ENCODE measurements at places on chromosomes 2 and 18.
A peak's percentile ranks its signal among the peaks of the same experiment; 100 is the strongest.

DNA sequence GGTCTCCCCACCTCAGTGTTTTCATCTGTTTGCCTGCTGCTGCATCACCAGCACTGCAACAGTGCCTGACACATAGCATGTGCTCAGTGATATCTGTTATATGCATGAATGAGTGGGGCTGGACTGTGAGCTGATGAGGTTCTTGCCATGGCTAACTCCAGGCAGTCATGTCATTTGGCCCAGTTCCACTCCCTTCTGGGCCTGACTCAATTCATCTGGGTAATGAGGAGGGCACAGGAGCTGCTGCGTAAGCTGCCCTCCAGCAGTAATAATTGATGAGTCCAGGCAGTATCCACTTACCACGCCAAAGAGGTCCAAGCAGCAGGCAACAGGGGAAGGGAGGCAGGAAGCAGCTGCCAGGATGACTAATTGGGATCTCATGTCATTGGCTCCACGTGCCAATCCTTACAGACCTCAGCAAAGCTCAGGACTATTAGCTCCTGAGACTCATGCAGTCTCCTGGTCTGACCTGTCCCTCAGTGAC is 34.1 kb upstream of the MAT2A start:
- peak; percentile 95 for DNase-seq

GRCh38 chr2:79099140-79099686 is 11.4 kb upstream of the REG1B start:
- no peak for DNase-seq

- DNase-seq, result no peak
Observed at GRCh38 chr2:222439692-222440091, 15.3 kb downstream of the SGPP2 start.

GRCh38 chr18:62438018-62438329 is 84.9 kb upstream of the ZCCHC2 start:
- no peak for DNase-seq

GRCh38 chr18:7616661-7617060 is 49.5 kb downstream of the PTPRM start:
- DNase-seq, result no peak

GRCh38 chr2:157438863-157439823 is 4.7 kb downstream of the CYTIP start:
- no peak for DNase-seq

GRCh38 chr2:47602996-47603395 is 179.9 kb upstream of the MSH6 start:
- DNase-seq, result no peak

DNA sequence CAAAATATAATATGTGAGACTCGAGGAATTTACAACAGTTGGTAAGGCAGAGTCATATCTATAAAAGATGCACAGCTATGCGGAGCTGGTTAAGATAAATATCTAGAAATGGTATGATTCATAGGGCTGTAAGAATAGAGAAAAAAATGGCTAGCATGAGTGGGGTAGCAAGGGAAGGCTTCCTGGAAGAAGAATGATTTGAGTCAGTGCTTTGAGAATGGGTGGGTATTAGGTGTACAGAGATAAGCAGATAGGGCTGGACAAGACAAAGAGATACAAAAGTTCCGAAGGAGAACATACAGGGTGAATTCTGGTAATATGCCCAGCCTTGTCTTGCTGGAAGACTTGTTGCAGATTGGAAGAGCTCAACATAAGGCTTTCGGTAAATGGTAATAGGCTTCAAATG is 291.5 kb upstream of the CCDC68 start:
- DNase-seq, result peak; percentile 44

DNA sequence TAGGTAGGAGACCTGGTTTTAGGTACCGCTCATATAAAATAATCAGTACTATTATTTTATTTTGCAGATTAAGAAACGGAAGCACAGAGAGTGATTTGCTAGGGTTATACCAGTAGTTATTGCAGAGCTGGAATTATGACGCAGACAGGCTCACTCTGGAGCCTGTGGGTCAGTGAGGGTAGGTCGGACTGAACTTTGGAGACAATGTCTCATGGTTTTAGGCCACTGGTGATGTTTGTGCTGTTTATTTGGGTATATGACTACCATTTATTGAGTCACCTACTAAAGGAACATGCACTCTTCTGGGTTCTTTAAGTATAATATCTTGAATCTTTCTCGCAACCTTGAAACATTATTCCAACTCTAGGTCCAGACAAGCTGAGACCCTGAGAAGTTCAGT is 33.5 kb upstream of the IL1R1 start:
- DNase-seq, result no peak

DNA sequence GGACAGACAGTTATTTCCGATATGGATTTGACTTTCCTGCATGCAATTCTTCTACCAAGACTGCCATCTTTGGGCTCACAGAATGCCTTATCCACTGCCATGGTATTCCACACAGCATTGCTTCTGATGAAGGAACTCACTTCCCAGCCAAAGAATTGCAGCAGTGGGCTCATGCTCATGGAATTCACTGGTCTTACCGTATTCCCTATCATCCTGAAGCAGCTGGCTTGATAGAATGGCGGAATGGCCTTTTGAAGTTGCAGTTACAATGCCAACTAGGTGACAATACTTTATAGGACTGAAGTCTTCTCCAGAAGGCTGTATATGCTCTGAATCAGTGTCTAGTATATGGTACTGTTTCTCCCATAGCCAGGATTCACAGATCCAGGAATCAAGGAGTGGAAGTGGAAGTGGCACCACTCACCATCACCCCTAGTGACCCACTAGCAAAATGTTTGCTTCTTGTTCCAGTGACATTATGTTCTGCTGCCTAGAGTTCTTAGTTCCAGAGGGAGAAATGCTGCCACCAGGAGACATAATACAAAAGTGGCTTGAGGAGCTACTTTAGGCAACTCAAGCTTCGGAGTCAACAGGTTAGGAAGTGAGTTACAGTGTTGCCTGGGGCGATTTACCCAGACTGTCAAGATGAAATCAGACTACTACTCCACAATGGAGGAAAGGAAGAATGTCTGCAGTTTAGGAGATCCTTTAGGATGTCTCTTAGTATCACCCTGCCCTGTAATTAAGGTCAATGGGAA is 23.8 kb upstream of the SMAD4 start:
- no peak for DNase-seq

DNA sequence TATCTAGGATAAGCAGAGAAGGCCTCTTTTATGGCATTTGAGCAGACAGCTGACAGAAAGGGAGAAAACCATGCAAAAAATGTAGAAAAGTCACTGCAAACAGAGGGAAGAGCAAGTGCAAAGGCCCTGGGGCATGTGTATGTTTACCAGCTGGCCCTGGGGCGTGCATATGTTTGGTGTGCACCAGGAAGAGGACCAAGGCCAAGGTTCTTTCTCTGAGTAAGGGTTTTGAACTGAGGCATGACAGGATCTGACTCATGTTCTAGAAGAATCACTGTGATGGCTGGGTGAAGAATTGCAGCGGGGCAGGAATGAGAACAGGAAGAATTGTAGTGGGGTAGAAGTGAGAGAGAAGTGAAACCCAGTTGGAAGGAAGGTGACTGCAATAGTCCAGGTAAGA is 69.6 kb downstream of the STEAP3 start:
- DNase-seq, result no peak

DNA sequence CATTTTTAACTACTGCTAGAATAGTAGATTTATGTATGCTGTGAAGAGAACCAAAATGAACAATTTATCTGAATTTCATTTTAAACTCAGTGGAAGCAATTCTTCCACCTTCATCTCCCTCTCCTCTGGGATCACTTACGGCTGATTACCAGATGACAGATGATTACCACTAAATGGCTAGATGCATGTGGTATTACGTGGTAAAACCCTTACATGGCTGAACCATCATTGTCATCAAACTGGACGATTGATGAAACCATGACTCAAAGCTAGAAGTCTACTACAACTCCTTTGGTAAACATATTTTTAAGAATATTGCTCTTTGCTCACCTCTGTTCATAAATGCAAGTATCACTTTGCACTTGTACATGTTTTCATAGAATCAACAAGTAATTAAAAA is 48.5 kb upstream of the DOCK10 start:
- no peak for DNase-seq

- DNase-seq, result peak; percentile 17
Observed at GRCh38 chr18:61992923-61993322, 100.1 kb upstream of the RNF152 start.

DNA sequence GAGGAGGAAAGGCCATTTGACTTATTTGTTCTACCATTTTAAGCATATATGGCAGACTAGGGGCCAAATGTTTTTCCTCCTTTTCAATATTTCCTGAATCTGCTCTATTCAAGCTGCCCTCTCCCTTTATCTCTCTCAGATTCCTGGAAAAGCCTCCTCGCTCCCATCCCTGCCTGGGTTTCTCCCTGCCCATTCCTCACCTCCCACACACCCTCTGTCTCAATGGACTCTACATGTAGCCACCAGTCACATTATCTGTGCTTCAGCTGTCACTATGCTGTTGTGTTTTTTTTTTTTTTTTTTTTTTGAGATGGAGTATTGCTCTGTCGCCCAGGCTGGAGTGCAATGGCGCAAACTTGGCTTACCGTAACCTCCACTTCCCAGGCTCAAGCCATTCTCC is 22.9 kb downstream of the TYMS start:
- no peak for DNase-seq

DNA sequence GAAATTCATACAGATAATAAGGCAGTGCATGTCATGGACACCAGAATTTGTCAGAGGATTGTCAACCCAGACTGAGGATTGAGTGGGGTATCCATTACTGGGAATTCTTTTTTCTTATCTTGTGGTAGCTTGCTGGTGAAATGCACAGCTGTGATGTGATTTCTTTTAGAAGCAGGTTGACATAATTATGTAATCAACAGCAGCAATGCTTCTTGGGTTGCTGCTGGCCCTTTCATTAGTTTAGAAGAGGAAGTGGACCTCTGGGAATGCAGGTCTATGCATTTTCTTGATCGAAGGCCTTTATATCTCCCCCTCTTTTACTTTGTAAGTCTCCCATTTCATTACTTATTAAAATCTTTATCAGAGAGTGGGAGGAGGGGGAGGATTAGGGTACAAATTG is 319.9 kb downstream of the AGPS start:
- DNase-seq, result no peak

- DNase-seq, result no peak
Observed at GRCh38 chr2:11642972-11643371, 27.0 kb downstream of the NTSR2 start.

- no peak for DNase-seq
Observed at GRCh38 chr2:1745171-1746023, 1.1 kb upstream of the PXDN start.

GRCh38 chr2:157677941-157678340 is 49.3 kb upstream of the ACVR1C start:
- DNase-seq, result no peak

DNA sequence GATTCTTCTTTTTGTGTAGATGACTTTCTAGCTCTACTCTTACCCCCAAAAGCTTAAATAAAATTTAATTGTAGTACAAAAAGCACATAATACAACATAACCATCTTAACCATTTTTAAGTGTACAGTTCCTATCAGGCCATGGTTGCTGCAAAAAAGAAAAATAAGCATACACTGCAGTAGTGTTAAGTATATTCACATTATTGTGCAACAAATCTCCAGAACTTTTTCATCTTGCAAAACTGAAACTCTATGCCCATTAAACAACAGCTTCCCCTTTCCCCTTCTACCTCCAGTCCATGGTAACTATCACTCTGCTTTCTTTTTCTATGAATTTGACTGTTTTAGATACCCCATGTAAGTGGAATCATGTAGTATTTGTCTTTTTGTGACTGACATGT is 18.1 kb downstream of the PPM1B start:
- DNase-seq, result no peak

GRCh38 chr2:42171396-42171980 is 2.3 kb downstream of the EML4 start:
- DNase-seq, result no peak

DNA sequence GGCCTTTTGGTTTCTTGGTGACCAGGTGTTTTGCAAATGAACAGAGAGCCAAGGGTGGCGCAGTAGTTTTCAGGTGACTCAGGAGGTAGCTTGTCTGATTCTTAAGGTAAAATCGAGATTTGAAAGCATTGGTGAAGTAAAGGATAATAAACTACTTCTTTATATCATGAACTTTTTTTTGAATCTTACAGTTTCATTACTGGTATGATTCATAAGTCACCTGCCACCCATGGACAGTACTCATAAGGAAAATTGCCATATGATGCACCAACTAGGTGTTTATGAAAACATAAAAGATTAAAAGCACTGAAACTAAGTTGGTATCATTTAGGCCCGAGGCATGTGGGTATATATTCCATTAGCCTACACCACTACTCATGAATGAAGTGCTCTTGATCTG is 84.1 kb upstream of the MGAT5 start:
- no peak for DNase-seq

DNA sequence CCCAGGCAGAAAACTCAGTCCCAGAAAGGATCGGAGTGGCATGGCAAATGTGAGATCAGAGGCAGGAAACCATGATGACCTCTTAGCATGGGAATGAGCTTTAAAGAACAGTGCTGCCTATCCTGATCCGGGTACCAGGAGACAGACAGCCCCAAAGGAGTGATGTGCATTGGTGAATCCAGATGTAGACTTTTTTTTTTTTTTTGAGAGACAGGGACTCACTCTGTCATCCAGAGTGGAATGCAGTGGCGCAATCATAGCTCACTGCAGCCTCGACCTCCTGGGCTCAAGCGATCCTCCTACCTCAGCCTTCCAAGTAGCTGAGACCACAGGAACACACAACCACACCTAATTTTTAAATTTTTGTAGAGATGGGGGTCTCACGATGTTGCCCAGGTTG is 122.7 kb downstream of the VAPA start:
- DNase-seq, result no peak

- peak; percentile 79 for DNase-seq
Observed at GRCh38 chr18:2515908-2516625, 55.2 kb downstream of the METTL4 start.

- no peak for DNase-seq
Observed at GRCh38 chr18:14074187-14074586, 58.0 kb downstream of the ZNF519 start.

GRCh38 chr2:240885566-240885965 is 10.4 kb downstream of the MAB21L4 start:
- DNase-seq, result no peak

DNA sequence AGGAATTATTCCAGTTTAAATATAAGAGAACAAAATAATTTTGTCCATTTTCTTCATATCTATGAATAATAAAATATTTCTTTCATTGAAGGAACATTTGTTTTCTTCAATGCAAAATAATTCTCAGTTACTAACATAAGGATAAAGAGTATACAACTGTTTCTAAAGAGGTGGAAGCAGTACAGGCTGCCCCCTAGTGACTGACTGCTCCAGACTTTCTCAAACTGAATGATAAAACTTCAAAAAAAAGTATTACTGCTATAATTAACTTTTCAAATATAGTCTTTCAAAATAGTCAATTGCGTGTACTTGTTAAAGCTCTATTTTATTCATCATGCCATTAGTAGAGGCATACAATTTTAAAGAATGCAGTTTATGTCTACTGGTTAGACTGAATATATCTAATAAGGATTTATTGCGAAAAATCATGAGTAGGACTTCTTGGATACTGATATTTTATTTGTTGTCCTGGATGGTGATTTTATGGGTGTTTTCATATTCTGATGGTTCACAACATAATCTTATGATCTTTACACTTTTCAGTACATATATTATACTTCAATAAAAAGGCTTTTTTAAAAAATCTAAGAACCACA is 100.1 kb downstream of the WDPCP start:
- DNase-seq, result no peak
